ENCODE measurements at places on chromosomes 3 and 15.

DNA sequence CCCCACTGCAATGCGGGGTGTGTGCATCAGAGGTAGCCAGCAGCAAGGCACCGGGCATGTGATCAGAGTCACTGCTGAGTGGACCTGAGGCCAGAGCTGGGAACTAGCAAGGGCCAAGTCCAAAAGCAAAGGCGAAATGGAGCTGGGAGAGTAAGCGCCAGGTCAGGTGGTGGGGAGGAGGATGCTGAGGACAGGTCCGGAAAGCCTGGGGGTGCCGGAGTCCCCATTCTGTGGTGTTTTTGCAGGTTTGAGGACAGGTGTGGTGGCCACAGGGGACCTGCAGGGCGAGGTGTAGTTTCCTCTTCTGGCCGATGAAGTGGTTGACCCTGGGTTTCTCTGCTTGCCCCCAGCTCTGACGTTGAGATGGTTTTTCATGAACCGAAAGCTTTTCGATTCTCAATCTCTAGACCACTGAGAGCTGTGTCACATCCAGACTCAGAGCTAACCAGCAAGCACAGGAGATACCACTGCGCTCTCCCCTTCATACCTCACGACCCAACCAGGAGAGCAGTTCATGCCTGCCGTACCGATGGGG, 35.0 kb upstream of the HES1 start:
- DNase-seq: no peak

- no peak for DNase-seq
These were observed 30.2 kb upstream of the LHFPL4 start for GRCh38 chr3:9583792-9584191.

DNA sequence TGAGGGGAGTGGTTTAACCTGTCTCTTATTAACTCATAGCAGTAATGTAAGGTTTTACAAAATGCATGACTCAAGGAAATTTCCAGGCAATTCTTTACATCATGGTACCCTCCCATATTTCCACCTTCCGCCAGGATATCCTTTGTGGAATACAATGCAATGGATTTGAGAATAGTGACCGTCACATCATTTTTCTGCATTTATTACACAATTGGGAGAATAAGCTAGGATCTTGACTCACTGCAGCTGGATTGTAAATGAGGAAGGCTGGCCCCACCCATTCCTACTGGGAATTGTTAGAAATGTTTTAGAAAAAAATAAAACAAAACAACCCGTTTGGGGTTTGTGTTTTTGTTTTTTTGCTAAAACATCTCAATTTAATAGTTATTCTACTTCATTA, 97.4 kb downstream of the IMPG2 start:
- no peak for DNase-seq

- DNase-seq: no peak
These were observed 657.5 kb upstream of the NECTIN3 start for GRCh38 chr3:110413807-110414748.

DNA sequence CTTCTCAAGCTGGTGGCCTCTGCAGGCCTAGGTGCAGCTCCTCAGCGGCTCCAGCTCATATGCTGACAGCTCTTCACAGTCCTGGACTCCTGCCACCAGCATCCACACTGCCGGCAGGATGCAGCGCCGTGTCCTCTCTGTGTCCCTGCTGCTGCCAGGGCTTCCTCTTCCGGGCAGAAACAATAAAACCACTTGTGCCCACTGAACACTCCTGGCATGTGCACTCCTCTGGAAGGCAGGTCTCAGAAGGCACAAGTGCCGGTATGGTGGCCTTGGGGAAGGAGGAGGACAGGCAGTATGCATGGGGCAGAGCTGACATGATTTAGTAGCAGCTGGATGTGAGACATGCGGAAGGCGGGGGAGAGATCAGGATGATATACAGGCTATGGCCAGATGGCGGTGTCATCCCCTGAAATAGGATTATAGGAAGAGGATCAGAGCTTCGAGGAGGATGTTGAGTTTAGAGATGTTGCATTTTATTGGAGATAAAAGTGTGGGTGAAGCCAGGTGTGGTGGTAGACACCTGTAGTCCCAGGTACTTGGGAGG, 7.5 kb upstream of the MAN2A2 start:
- DNase-seq: no peak

- DNase-seq: no peak
These were observed 37.7 kb downstream of the MUC4 start for GRCh38 chr3:195773956-195774537.

DNA sequence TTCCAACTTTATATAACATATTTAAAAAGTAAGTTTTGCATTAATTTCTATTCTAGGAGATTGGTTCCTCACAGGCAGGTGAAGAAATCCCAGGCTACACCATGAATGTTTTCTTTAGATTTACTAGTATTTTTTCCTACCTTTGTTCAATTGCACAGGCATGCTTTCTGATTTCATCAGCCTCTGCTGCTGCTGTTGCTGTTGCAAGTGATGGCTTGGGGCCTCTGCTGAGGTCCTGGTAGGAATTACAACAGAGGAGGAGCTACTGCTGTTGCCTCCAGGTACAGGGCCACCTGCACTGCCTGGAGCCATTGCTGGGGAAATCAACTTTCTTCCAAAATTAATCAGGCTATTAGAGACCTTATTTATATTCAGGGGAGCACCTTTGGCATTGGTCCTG, 353.3 kb downstream of the PLCL2 start:
- no peak for DNase-seq

DNA sequence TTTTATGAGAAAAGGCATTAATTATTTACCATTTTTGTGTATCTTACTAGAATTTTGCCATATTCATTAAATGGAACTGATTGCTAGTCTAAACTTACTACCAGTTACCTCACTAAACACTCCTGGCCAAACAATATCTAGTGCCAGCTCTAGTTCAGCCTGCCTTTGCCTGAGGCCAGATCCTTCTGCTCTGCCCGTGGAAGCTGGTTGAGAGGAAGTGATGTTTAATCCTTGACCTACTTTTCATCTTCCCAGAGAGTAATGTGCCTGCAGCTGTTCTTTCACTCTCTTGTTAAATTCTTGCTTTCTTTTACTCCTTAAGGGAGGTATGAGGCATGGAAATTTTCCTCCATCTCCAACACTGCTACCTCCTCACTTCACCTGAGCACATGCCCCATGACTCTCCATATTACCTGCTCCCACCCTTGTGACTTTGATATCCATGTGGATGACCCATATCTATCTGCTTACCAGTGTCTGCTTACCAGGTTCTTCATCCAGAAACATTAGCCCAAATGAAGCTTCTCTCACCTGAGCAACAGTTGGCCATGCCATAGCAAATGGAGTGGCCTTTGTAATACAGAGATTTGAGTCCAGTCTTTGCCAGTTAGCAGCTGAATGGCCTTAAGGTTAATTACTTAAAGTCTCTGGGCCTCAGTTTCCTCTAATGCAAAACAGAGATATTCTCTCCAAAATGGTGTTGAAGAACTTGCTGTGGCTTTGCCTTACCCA, 53.4 kb downstream of the UBE2E1 start:
- no peak for DNase-seq

- no peak for DNase-seq
These were observed 21.0 kb downstream of the ANAPC13 start for GRCh38 chr3:134464689-134465365.

- DNase-seq: no peak
These were observed 37.1 kb downstream of the OXNAD1 start for GRCh38 chr3:16302082-16302631.

DNA sequence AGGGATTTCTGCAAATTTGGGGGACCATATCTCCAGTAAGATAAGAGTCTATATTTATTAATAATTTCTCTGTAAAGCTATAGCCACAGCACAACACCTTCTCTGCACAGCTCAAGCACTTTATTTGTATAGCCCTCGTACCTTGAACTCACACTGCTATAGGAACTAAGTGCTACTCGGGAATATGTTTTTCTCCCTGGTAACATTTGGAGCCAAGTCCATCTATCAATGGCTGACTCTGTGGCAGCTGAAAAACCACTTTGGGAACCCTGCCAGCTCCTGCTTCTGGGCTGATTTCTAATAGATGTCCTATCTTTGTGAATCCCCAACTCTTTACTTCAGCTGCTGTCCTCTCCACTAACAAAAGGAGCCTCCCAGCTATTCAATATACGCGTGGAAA, 298.5 kb downstream of the GBE1 start:
- DNase-seq: no peak

GRCh38 chr3:100833483-100833882, 124.2 kb downstream of the TFG start:
- no peak for DNase-seq

GRCh38 chr3:39721076-39721475, 88.3 kb upstream of the MYRIP start:
- DNase-seq: no peak

DNA sequence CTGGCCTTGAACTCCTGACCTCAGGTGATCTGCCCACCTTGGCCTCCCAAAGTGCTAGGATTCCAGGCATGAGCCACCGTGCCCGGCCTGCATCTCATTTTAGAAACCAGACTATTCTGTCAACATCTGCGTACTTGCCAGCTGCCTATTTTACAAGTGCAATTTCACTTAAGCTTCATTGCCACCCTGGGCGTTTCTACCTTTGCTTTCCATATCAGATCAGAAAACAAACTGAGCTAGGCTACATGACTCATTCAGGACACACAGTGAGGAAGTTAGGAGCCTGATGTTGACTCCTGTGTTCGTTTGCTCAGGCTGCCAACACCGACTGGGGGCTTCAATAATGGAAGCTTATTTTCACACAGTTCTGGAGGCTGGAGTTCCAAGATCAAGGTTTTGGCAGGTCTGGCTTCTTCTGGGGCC, 42.3 kb upstream of the KLHL25 start:
- no peak for DNase-seq

DNA sequence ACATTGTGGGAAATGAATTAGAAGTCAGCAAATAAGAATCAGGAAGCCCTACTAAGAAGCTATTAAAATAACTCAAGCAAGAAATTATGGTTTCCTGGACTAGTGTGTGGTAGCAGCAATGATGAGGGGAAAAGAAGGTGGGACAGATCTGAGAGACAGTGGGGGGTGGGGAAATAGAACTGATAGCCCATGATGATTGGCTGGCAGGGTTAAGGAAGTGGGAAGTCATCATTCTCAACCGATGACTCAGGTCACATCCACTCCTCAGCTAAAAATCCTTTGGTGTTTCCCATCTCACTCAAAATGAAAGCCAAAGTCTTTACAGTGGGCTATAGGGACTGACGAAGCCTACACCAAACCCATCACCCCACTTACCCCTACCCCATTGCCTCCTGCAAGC, 153.9 kb upstream of the ARHGEF26 start:
- no peak for DNase-seq

DNA sequence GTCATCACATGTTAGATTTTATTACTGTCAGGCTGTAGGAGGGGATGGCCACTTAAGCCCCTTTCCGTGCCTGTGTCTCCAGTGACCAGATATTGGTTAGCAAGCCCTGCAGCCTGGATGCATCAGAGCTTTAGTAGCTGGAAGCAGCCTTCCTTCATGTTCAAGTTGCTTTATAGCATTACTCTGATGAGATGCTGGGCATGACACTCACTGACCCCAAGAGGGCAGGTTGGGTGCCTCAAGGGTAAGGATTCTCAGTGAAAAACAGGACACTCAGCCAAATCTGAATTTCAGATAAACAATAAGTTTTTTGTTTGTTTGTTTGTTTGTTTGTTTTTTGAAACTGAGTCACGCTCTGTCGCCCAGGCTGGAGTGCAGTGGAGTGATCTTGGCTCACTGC, 68.5 kb upstream of the PTX3 start:
- DNase-seq: no peak

DNA sequence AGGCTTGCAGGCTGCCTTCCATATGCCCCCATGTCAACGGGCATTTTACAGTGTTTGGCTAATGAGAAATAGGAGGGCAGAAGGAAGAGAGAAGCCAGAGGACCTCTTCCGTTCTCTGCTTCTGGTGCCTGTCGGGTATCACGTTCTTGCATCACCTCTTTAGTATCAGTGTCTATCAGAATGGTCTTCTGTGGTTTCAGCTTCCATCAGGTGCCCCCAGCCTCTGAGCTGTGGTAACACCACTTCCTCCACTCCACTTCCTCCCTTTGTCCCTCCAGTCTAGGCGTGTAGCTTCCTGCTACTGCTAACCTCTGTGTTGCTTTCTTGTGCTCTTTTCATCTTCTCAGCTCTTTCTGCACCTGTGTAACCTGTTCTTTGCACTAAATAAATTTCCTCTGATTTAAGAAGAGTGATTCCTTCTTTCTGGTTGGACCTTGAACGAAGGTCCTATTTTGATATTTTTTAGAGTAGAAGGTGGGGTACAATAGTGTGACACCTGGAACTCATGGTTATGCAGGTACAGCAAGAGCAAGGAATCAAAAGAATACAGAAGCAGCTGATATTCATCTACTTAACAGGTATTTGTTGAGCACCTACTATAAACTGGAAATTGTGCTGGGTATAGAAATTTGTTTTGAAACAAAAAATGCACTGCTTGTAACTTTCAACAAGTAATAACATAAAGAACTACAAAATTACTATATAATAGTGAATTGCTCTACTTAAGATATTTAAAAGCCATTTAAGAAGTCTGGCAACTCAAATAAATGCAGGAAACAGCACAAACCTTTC, 27.4 kb upstream of the FOXB1 start:
- DNase-seq: peak; percentile 30

- no peak for DNase-seq
These were observed 16.5 kb upstream of the HEG1 start for GRCh38 chr3:125072301-125072700.

- DNase-seq: no peak
These were observed 125.8 kb downstream of the SSR3 start for GRCh38 chr3:156429125-156429524.

DNA sequence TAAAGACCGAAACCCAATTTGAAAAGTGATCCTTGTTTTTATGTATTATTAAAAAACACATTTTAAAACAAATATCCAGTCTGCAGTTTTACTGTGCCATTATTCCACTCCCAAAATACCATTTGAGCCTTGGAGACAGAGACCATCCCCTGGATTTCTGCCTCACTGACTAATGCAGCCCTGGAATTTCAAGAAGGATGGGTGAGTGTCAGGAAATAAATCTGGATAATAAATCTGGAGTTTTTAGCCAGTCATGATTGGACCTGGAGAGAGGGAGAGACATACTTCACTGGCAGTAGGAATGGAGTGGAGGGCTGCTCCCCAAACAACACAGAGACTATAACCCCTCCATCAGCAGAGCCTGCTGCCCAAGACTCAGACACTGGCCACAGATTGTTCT, 123.3 kb downstream of the MYLK start:
- DNase-seq: no peak

GRCh38 chr15:70299931-70300869, 202.5 kb upstream of the TLE3 start:
- peak; percentile 74 for DNase-seq

DNA sequence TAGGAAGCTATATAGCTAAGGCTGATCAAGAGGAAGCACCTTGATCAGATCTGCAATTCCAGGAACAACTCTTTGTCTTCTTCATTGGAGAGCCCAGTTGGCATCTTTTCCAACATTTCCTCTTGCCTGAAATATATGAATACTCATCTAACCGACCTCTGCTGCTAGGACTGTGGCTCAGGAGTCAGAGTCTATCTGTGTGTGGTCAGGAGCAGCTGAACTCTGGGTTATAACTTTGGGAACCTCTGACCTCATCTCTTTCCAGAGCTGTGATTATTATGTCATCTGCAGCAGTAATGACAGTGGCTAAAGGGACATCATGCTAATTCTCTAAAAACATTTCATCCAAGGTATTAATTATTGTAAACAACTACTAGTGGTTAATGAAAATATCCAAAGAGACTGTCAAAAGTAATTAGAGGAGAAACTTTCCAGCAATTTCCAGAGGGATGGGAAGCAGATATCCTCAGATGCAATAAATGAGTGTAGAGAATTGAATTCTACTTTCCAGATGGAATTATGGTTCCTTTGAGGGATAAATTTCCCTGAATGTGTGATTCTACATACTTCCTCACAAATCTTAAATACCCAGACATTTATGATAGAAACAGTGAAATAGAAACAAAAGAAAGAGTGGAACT, 11.5 kb upstream of the SPINK8 start:
- no peak for DNase-seq

- DNase-seq: no peak
These were observed 49.1 kb upstream of the NEDD4 start for GRCh38 chr15:56042498-56042897.
